Activated naive CD8-positive, alpha-beta T cell treated with anti-CD3 and anti-CD28 coated beads for 36 hours (primary cell): ENCODE measurements at places on chromosomes 5 and 9.

GRCh38 chr9:91361291-91362050, at the start of gene AUH:
AUH (minus strand) TSS chr9:91361918; CDS start chr9:91361889, 29 bp downstream.
- peak; percentile 91 for DNase-seq

DNA sequence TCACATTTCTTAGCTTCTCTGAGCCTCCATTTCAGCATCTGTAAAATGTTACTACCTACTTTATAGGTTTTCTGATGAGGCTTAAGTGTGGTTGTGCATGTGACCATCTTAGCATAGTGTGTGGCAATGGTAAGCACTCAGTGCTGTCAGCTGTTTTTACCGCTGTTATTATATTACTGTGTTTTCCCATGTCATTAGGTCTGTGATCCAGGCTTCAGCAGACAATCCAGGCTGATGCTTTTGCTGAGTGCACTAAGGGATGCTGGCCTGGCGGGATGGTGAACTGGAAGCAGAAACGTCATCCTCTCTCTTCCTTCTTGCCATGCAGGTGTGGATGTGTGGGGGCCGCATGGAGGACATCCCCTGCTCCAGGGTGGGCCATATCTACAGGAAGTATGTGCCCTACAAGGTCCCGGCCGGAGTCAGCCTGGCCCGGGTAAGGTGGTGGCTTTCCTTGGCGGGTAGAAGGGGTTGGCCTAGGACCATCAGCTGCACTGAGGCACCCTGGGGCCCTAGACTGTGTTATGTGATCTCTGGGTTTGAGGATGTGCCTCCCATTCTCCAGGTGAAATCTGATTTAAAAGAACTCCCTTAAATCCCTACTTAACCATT, 41.9 kb upstream of the SAP30L start:
- no peak for DNase-seq

DNA sequence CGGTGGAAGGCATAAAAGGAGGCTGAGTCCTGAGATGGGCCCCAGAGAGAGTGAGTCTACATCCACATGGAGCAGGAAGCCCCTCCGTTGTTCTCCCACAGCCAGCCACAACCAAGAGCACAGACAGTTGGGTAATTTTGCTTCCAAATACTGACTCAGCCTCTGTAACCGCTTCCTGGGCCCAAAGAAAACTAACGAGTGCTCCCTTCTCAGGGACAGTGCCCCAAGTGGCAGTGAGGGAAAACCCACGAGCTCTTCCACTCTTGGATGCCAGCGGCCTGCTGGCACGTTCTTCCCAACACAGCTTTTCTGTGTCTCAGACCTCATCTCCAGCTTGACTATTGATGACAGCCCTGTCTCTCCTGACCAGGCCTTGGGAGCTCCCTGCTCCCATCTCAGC, 207.6 kb downstream of the FSTL4 start:
- DNase-seq, result no peak

DNA sequence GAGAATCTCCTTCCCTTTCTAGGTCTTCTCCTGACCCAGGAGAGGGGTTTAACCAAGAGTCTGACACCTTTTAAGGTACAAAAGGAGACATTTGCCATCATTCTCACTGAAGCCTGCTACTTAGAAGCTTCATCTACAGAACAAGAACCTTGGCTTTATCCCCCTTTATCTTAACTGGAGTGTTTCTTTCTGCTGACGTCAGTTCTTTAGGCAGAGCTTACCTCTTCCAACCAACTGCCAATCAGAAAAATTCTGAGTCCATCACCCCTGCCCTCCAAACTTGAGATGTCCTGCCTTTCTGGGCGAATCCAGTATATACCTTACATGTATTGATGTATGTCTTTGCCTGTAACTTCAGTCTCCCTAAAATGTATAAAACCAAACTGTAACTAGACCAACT, 37.2 kb downstream of the PLEKHG4B start:
- DNase-seq, result no peak

DNA sequence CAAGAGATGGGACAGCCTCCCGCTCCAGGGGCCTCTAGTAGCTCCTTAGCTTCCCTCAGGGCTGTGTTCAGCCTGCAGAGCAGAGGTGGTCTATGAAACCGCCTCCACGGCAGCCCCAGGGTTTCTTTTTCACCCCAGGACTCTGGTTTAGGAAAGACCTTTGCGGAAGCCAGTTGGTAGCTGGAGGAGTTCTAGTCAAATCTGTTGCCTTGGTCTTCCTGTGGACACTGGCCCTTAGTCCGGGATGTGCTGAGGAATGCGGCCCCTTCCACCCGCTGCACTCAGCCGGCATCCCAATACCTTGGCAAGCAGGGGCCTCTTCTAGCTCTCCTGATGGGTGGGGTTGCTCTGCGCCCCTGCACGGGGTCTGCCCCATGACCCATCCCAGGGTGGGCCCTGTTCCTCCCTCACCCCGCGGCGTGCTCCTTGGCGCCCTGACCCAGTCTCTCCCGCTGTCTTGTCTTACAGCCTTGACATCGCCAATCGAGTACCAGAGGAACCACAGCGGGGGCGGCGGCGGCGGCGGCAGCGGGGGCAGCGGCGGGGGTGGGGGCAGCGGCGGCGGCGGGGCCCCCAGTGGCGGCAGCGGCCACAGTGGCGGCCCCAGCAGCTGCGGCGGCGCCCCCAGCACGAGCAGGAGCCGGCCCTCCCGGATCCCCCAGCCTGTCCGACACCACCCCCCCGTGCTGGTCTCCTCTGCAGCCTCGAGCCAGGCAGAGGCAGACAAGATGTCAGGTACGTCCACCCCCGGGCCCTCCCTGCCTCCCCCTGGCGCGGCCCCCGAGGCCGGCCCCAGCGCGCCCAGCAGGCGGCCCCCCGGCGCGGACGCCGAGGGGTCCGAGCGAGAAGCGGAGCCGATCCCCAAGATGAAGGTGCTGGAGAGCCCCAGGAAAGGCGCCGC, 94.3 kb upstream of the OTULINL start:
- DNase-seq, result no peak

GRCh38 chr9:77847626-77848025, 184.0 kb downstream of the GNAQ start:
- DNase-seq, result no peak

- DNase-seq, result no peak
Measured at GRCh38 chr5:21126236-21126635, 1138.2 kb upstream of the CDH18 start.

DNA sequence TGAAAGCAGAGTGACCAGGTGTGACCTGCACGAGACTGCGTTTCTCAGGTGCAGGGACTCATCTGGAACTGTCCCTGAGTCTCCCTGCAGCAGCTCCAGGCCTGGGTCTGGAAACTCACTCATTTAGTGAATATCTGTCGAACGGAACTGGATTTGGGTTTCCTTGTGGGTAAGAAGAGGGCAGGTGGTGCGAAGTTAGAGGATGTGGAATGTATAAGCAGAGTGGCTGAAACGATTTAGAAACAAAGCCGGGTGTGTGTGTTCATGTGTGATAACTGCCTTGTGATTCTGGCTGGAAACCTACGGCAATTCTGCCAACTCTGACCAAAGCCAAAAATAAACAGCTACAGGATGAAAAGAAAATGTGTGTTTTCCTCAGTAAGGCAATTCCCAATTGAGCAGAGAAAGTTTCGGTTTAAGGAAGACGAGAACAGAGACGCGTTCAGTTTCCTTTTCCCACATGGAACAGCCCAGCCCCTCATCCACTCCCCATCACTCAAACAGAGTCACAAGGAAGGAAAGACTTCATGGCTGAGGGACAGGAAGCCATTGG, 130.3 kb downstream of the NSG2 start:
- no peak for DNase-seq

DNA sequence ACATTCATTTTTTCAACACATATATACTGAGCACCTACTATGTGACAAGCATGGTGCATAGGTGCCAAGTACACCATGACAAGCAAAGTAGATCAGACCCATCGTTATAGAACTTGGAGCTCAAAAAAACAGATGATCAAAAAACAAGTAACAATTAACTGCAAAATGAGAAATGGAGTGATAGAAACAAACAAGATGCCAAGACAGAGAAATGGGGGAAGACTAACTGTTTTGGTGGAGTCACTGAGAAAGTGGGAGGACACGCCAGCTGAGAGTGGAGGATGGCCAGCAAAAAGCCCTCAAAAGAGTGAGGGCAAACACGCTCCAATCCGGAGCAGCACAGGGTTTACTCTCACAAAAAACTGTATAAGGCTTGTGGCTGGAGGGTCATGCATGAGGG, 50.6 kb downstream of the TTC39B start:
- no peak for DNase-seq

DNA sequence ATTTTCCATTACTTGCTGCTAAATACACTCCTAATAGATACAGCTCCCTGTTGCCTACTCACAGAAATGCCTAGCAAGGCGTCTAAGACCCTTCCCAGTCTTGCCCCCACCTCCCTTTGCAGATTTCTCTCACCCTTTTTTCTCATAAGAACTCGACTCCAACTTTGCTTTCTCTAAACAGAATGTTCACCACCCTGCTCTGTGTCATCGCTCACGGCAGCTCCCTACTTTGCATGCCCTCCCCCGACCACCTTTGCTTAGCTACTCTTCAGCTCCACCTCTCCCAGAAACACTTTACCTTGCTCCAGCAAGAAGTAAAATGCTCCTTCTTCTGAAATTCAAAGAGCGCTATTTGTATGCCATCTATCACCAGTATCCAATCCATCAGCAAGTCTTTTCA, 15.2 kb upstream of the PPP1R2B start:
- no peak for DNase-seq

GRCh38 chr5:172166030-172166826, 21.8 kb downstream of the STK10 start:
- no peak for DNase-seq

- no peak for DNase-seq
Measured at GRCh38 chr9:135440620-135441019, 39.0 kb upstream of the PPP1R26 start.

GRCh38 chr5:127320032-127320965, 29.7 kb downstream of the MEGF10 start:
- peak; percentile 19 for DNase-seq

DNA sequence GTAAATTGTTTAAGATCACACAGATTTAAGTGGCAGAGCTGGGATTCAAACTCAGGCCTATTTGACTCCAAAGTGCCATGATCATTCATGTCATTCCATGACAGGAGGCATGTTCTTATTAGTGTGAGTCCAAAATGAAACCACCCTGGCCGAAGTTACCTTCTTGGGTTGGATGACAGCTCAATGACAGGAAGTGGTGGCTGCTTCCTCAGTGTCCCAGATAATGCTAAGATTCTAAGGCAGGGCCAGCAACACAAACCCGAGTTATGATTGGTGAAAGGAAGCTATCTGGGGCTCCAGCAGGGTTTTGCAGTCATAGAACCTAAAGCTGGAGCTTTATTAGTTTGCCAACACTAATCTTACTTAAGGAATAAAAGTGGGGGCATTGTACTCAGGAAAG, 340.4 kb downstream of the SLIT3 start:
- no peak for DNase-seq

GRCh38 chr5:6522331-6522730, 73.7 kb downstream of the UBE2QL1 start:
- no peak for DNase-seq

DNA sequence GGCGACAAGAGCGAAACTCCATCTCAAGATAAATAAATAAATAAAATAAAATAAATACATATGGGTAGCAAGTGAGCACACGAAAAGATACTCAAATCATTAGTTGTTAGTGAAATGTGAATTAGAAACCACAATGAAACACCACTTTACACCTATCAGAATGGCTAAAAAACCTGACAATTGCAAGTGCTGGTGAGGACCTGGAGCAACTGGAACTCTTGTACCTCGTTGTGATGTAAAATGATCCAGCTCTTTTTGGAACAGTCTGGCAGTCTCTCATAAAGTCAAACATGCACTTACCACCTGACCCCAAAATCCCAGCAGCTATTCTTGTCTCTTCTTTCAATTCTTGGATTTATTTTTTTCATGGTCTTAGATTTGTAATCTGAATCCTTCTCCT, 69.2 kb upstream of the FBXW11 start:
- no peak for DNase-seq

DNA sequence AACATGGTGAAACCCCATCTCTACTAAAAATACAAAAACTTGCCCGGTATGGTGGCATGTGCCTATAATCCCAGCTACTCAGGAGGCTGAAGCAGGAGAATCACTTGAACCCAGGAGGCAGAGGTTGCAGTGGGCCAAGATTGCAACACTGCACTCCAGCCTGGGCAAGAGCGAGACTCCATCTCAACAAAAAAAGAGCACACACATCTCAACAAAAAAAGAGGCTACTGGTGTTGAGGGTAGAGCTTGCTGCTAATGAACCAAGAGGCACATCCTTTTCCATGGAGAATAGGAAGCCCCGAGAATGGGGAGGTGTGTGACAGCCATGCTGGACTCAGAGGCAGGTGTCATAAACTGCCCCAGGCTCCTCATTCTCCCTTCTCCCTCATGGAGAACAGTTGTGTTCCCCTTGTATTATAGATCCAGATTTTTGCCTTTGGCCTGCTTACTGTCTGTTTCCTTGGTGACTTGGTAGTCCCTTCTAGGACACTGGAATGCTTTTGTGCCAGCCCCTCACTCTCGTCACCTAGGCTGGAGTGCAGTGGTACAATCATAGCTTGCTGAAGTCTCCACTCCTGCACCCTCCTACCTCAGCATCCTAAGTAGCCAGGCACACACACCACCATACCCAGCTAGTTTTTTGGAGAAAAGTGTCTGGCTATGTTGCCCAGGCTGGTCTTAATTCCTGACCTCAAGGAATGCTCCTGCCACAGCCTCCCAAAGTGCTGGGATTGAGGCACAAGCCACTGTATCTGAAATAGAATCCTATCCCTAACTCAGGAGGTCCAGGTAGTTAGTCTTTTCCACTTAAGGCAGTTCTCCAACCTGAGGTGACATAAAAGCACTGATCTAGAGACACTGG, 5.1 kb downstream of the RPL12 start:
- no peak for DNase-seq

DNA sequence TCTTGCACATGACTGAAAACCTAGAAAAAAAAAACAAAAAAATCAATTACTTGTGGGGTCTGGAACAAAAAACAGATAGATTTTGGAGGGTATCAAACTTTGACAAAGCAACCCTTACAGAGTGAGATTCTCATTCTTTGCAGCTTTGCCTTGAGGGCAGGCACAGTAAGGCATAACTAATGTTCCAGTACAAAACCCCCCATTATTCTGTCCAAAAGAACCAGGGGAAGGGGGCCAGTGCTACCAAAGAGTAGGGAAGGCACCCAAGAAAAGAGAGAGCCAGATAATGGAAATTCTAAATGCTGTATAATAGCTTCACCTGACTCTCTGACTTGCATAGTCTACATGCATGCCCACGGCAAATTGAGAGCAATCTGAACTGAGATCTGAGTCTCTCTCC, 12.9 kb downstream of the POLK start:
- no peak for DNase-seq

- peak; percentile 18 for DNase-seq
Measured at GRCh38 chr9:33263131-33264002, 1.1 kb downstream of the BAG1 start.

DNA sequence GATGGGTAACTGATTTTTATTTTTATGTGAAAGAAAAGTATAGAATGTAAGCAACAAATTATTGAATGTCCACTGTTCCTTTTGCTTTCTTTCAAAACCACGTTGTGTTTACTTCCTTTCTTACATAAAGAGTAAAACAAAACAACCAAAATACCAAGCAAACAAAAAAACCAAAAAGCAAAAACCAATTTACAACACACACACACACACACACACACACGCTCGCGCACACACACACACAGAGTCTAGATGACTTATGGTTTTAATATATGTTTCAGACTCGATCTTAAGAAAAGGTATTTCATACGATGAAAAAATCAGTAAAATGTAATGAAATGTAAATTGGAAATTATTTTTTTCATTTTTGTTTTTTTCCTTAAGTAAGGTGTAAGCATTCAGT, 80.3 kb downstream of the ADGRV1 start:
- no peak for DNase-seq

- no peak for DNase-seq
Measured at GRCh38 chr5:138872841-138873465, 2.2 kb downstream of the LRRTM2 start.
